ENCODE measurements at places on chromosomes 3 and 15.

- DNase-seq = no peak
Observed at GRCh38 chr3:180594631-180595558, 7.1 kb upstream of the TTC14 start.

- no peak for DNase-seq
Observed at GRCh38 chr15:67784090-67784781, 41.1 kb upstream of the SKOR1 start.

- DNase-seq = peak; percentile 63
Observed at GRCh38 chr15:83436513-83437158, 10.5 kb upstream of the SH3GL3 start.

DNA sequence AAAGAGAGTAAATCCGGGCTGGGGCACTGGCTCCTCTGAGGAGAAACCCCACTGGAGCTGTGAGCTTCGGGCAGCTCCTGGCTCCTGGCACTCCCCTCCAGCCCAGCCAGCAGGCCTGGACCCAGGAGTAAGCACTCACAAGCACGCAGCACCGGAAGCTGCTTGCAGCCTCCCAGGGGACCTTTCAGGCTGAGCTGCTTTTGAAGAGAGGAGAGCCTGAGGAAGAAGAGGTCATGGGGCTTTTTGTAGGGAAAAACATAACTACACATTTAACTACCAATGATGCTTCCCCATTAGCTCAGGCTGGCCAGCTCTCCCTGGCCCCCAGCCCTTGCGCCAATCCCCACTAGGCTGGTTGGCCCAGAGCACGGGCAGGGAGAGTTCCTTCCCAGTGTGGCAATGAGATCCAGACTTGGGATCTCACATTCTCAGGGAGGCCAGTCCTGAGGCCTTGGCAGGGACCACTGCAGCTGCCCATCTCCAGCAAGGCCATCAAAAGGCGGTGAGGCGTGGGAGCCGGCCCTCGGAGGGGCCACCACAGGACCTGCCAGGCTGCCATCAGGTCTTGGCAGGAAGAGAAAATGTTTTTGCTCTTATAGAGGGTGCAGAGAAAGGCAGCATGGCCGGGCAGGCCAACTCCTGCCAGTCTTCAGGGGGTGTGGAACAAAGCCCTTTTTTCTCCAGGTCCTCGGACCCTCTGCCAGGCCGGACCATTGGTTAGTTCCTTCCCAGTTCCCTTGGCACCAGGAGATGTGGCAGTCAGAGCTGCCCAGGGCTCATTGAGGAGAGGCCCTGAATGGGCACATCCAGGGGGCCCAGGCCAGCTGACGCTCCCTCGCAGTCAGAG, 41.5 kb upstream of the MFGE8 start:
- no peak for DNase-seq

- DNase-seq = no peak
Observed at GRCh38 chr3:185657211-185657610, 71.1 kb downstream of the SENP2 start.

GRCh38 chr15:48536681-48537091, 108.8 kb downstream of the FBN1 start:
- DNase-seq = no peak

DNA sequence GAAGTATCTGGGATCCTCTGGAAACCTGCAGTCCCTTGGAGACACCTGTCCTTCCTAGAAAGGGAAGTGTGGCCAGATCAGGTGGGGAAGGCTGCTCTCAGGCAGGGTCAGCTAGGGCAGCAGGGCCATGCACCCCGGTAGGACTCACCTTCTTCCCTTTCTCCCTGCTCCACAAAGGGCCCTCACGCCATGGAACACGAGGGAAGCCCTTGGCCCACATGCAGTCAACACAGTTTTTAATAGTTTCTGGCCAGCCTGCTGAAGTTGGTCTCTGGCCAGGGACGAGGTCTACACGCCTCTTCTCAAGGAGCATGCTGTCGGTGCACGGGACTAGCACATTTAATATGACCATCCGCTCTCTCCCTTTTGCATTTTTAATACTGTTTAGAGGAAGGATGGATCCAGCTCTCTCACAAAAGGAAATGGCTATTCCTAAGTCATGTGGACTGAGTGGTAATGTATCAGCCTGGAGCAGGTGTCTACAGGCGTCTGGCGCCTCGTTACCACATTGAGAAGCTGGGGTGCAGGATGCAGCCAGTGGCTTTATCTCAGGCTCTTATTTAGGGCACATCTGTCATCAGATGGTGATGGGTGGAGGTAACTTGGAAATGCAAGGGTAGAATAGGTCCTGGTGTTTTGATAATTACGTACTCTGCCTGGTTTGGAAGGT, 153.9 kb downstream of the KLF13 start:
- DNase-seq = no peak

- DNase-seq = no peak
Observed at GRCh38 chr3:9123840-9124239, 125.6 kb downstream of the SRGAP3 start.

- DNase-seq = no peak
Observed at GRCh38 chr15:75090388-75090734, 67.0 kb downstream of the PPCDC start.
